Activated naive CD4-positive, alpha-beta T cell treated with anti-CD3 and anti-CD28 coated beads, Interleukin-2, amount 10 ng/mL, durations not matched to agents 7 days and 5 days (primary cell): ENCODE measurements at places on chromosomes 4 and X.

GRCh38 chr4:40954088-40954668, 204.4 kb downstream of the NSUN7 start:
- no peaks in the 10 kb centered on the region for H3K4me1 ChIP-seq
- no peak overlapping the region for H3K27ac ChIP-seq
- DNase-seq = no peak
- no peaks in the 10 kb centered on the region for H3K27me3 ChIP-seq
- no peaks in the 10 kb centered on the region for H3K36me3 ChIP-seq

DNA sequence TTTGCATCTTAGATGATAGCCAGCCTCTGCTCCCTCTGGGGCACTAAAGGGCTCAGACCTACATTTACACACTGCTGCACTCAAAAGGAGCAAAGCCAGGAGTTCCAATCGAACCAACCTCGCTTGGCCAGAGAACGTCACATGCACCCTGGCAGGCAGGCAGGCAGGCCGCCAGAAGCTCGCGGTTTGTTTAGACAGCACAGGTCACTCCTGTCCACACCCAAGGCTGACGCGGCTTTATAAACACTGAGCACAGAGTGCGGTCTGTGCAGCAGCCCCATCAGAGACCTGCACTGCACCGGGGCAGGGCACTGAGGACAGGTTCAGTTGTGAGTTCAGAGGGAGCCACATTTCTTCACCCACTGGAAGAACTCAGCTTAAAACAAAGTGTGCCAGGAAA, 143.9 kb downstream of the BCOR start:
- no peak overlapping the region for H3K27ac ChIP-seq
- H3K27me3 ChIP-seq = no peaks in the 10 kb centered on the region
- no peaks in the 10 kb centered on the region for H3K36me3 ChIP-seq
- peaks cover 13% of the 10 kb centered on the region for H3K4me1 ChIP-seq
- H3K4me3 ChIP-seq = no peak overlapping the region

- DNase-seq = no peak
- no peaks in the 10 kb centered on the region for H3K27me3 ChIP-seq
- no peak overlapping the region for H3K27ac ChIP-seq
- H3K4me1 ChIP-seq = no peaks in the 10 kb centered on the region
These were observed 297.2 kb upstream of the GALNT7 start for GRCh38 chr4:172871381-172871780.

DNA sequence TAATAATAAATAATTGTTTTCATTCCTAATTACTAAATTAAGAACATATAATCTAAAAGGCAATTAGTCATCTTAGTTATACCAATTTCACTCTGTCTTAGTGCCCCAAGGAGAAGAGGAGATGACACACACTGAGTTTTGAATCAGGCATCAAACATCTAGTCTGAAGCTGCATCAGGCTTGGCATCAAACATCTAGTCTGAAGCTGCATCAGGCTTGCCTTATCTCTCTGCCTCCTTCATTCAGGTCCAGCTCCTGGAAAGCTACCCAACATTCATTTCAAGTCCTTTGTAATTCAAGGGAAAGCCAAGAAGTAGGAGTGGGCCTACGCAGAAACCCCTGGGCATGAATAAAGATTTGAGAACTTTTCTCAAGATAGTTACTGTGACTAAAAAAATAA, 62.2 kb downstream of the SH3RF1 start:
- H3K27ac ChIP-seq = no peak overlapping the region
- no peak overlapping the region for H3K4me3 ChIP-seq
- H3K4me1 ChIP-seq = no peaks in the 10 kb centered on the region
- H3K27me3 ChIP-seq = no peaks in the 10 kb centered on the region
- H3K36me3 ChIP-seq = no peaks in the 10 kb centered on the region

DNA sequence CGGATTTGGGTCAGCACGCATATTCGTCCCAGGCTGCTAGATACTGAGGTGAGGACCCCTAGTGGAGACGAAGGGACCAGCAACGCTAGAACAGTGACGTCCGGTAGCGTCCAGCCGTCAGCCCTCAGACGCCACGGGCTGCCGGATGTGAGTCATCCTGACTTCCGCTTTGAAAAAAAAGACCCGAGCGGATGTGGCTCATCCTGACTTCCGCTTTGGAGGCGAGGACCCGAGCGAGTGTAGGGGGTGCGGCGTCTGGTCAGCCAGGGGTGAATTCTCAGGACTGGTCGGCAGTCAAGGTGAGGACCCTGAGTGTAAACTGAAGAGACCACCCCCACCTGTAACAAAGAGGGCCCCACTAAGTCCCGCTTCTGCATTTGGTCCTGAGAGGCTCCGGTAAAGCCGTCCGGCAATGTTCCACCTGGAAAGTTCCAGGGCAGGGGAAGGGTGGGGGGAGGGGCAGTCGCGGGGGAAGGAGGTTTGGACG, at the start of gene MAGEB2:
MAGEB2 (plus strand) TSS at position 207 of the 487 bp plus-strand sequence. CDS start 3,018 bp downstream, outside the sequence.
- H3K4me3 ChIP-seq = no peak within 1 kb of the TSS
- no peaks in the 10 kb centered on the region for H3K36me3 ChIP-seq
- no peak for DNase-seq

DNA sequence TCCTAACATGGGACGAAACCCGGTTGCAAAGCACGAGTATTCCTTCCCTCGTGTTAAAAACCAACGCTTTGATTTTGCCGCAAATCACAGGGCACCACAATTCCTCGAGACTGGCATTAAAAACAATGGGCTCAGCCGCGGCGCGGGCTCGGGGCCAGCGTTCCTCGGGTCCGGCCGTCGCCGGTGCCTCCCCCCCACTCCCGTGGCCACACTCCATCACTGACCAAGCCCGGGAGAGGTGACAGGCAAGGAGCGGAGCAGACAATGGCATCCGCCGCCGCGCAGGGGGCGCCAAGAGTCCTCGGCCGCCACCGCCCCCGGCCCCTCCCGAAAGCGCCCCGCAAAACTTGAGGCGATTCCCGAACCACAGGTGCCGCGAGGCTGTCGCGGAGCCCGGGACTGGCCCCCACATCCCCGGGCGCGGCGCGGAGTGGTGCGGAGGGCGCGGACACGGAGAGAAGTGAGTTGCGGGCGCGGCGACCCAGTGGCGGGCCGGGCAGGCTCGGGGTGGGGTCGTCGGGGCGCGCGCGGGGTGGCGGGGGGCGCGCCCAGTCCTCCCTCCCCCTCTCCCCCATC, 445 bp downstream of the AP1S2 start:
- H3K27ac ChIP-seq = peak overlapping the region; percentile 82
- H3K36me3 ChIP-seq = peaks cover 13% of the 10 kb centered on the region

- no peak overlapping the region for H3K4me3 ChIP-seq
- no peak for DNase-seq
- H3K27me3 ChIP-seq = no peaks in the 10 kb centered on the region
These were observed 123.7 kb downstream of the AFF1 start for GRCh38 chr4:87058356-87059073.

DNA sequence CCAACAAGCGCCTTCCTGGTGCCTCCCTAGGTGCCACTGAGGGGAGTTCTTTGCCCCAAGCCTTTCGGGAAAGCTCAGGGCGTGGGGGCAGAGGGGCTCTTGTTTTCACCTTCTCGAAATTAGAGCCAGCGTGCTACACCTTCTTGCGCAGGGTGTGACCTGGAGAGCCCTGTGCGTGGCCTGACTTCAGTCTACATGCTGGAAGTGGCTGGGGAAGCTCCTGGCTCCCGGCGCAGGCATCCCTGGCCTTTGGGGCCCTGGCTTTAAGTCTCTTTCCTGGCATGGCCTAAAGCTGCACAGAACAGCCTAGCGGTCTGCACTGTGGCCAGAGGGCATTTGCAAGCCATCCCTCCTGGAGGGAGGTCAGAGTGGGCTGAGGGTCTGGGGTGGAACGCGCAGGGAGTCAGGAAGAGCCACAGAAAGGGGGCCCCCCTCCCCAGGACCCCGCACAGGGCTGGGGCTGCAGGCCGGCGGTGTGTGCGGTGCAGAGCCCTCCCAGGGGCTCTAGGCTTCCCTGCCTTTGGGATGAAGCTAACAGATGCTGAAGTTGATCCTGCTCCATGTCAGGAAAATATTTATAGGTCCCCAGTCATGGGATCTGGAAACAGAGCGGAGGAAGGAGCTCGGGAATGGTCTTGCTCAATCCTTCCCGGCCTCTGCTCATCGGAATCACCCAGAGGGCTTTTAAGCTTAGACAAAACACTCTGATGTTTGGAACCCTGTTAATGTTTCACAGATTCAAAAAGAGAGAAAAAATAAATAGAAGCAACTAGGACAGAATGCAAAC, 781 bp upstream of the SPON2 start:
- no peak overlapping the region for H3K27ac ChIP-seq
- H3K27me3 ChIP-seq = peaks cover 69% of the 10 kb centered on the region
- no peak for DNase-seq
- no peak overlapping the region for H3K4me3 ChIP-seq

DNA sequence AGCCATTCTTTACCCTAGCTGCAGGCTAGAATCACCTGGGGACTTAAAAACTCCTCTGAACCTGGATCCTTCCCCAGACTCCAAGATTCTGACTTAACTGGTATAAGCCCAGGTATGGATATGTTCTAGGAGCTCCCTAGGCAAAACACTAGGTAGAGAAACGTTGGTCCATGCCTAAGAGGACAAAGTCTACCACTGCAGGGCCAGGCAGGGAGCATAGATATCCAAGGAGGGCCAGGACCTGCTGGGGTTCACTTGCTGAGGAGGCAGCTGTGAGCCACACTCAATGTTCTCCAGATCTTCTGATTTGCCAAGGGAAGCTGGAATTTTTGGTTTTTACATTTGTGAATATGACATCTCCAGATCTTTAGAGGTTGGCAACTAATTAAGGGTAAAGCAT, 48.6 kb upstream of the TRIM2 start:
- H3K4me1 ChIP-seq = peaks cover 50% of the 10 kb centered on the region
- H3K4me3 ChIP-seq = no peak overlapping the region
- no peak for DNase-seq
- H3K36me3 ChIP-seq = no peaks in the 10 kb centered on the region

GRCh38 chrX:102835504-102836146, 101.4 kb upstream of the RAB40AL start:
- DNase-seq = peak; percentile 42
- no peaks in the 10 kb centered on the region for H3K4me1 ChIP-seq
- no peak overlapping the region for H3K27ac ChIP-seq
- H3K27me3 ChIP-seq = no peaks in the 10 kb centered on the region

DNA sequence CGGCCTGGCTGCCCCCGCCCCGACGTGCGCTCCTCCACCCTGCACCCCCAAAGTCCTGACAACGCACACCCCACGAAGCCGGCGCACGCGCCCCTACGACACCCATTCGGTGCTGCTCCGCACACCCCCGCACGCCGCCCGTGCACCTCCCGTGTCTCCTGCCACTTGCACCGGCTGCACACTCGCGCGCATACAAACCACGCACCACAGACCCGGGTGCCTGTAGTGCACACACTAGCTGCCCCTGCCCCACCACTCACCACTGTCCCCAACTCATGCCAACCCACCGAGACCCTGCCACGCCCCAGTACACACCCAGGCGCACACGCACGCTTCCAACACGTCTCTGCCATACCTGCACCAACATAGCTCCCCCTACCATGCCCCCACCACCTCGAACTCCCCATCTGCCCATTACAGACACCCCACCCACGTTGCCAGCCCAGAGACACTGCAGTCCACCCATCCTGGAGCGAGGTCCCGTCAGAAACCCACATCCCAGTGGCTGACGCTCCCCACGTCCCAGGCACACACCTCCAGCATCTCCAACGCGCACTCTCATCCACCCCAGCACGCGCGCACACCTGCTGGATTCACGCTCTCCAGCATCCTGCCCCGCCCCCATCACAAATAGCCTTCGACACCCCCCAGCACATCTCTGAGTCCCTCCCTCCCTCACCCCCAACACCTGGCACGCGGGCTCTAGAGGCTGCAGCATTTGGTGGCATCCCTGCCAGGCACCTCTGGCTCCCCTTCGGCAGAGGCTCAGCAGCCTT, 4.2 kb upstream of the DUSP9 start:
- H3K27me3 ChIP-seq = peaks cover 96% of the 10 kb centered on the region
- H3K4me1 ChIP-seq = peaks cover 10% of the 10 kb centered on the region
- no peaks in the 10 kb centered on the region for H3K36me3 ChIP-seq
- no peak for DNase-seq
- H3K4me3 ChIP-seq = peak overlapping the region; percentile 15
- no peak overlapping the region for H3K27ac ChIP-seq

DNA sequence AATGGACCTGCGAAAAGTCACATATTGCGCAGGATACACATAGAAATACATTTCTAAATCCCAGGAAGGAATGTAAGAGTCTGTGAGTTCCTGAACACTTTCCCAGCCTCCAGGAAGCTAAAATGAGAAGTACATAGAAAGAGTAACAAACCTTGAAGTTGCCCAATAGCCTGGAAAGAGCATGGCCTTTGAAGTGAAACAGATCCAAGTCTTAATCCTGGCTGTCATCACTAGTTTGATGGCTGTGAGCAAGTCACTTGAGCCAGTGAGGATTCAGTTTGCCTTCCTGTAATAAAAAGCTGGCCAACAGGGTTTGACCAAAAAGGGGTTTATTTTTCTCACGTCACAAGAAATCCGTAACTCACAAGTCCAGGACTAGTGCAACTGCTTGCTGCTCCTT, 69.8 kb downstream of the ARHGEF38 start:
- no peaks in the 10 kb centered on the region for H3K36me3 ChIP-seq
- no peaks in the 10 kb centered on the region for H3K4me1 ChIP-seq
- H3K27me3 ChIP-seq = peaks cover 5% of the 10 kb centered on the region
- no peak for DNase-seq
- H3K27ac ChIP-seq = no peak overlapping the region
- no peak overlapping the region for H3K4me3 ChIP-seq

DNA sequence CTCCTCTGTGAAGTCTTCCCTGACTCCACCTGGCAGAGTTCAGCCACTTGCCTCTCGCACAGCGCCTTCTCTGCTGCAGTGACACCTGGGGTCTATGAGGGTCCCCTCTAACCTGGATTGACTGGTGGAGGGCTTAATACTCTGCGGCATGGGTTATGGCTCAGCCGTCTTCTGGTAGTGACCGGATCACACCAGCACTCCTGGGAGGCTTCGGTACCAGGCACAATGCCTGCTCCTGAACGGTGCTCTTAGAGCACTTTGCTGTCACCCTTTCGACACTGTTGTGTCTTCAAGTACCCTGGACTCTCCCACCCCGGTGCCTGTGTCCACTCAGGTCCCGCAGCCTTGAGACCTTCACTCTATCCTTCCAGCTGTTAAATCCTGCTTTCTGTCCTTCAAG, 50.0 kb downstream of the C4orf50 start:
- H3K36me3 ChIP-seq = no peaks in the 10 kb centered on the region
- no peak for DNase-seq
- H3K27me3 ChIP-seq = peaks cover 10% of the 10 kb centered on the region
- H3K4me3 ChIP-seq = no peak overlapping the region
- no peak overlapping the region for H3K27ac ChIP-seq
- no peaks in the 10 kb centered on the region for H3K4me1 ChIP-seq

- no peak overlapping the region for H3K27ac ChIP-seq
- no peaks in the 10 kb centered on the region for H3K36me3 ChIP-seq
- no peaks in the 10 kb centered on the region for H3K4me1 ChIP-seq
- H3K27me3 ChIP-seq = peaks cover 15% of the 10 kb centered on the region
These were observed 76.7 kb upstream of the AP1S2 start for GRCh38 chrX:15931362-15931761.

GRCh38 chrX:123731987-123732669, 724 bp downstream of the THOC2 start:
- no peaks in the 10 kb centered on the region for H3K27me3 ChIP-seq
- peak overlapping the region; percentile 97 for H3K4me3 ChIP-seq
- peak; percentile 28 for DNase-seq
- peak overlapping the region; percentile 91 for H3K27ac ChIP-seq

DNA sequence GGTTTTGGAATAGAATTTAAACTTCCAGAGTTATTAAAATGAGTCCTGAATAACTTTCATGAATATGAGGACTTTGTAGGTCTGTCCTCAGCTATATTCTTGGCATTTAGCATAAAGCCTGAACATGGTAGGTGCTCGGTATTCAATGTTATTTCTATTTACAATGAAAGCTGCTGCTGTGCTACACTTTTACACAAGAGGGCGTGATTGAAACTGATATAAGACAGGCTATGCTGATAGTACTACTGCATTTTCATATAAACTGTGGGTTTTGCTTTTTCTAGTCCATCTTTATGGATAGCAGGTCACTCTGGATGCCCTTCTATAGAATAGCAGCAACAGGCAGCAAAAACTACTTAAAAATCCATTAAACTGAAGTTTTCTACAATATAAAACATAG, 12.3 kb upstream of the GNPDA2 start:
- H3K36me3 ChIP-seq = no peaks in the 10 kb centered on the region
- H3K4me3 ChIP-seq = no peak overlapping the region
- no peak overlapping the region for H3K27ac ChIP-seq
